Activated CD8-positive, alpha-beta memory T cell treated with anti-CD3 and anti-CD28 coated beads for 4 hours (primary cell): ENCODE measurements at places on chromosomes 7 and 10.

DNA sequence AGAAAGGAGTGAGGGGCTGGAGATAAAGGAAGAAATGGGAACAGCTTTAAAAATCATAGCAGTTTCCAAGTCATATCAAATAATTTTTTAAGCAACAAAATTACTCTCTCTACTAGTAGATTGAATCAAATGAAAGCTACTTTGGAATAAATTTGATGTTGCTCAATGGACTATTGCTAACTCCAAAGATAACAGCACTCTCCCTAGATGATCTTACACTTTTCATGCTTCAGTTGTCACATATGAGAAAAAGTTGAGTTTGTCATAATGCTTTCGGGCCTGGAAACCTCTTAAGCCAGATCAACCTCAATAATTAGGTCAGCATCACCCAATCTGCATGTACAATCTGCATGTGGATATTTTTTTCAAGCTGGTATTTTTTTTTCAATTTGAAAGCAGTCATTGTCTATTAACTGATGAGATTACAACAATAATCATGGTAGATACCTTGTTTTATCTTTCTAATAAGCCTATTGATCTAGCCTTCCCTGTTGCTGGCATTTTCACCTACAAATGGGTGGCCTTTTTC is 31.3 kb downstream of the LIPJ start:
- DNase-seq: no peak

GRCh38 chr10:76559892-76560220 is 1077.8 kb downstream of the KCNMA1 start:
- DNase-seq: no peak

DNA sequence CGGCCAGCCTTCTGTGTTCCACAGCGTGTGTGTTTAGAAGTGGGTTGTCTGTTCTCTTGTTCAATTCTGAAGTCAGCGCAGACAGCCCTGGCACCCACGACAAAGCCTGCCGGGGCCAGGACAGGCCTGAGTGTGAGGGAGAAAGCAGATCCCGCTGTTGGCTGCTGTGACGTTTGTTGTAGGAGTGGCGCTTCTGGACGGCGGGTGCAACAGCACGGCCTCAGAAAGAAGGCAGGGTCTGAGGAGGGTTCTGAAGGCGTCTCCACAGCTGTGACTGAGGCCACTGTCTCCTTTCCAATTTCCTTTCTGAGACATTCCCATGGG is 76.2 kb downstream of the VIPR2 start:
- no peak for DNase-seq

DNA sequence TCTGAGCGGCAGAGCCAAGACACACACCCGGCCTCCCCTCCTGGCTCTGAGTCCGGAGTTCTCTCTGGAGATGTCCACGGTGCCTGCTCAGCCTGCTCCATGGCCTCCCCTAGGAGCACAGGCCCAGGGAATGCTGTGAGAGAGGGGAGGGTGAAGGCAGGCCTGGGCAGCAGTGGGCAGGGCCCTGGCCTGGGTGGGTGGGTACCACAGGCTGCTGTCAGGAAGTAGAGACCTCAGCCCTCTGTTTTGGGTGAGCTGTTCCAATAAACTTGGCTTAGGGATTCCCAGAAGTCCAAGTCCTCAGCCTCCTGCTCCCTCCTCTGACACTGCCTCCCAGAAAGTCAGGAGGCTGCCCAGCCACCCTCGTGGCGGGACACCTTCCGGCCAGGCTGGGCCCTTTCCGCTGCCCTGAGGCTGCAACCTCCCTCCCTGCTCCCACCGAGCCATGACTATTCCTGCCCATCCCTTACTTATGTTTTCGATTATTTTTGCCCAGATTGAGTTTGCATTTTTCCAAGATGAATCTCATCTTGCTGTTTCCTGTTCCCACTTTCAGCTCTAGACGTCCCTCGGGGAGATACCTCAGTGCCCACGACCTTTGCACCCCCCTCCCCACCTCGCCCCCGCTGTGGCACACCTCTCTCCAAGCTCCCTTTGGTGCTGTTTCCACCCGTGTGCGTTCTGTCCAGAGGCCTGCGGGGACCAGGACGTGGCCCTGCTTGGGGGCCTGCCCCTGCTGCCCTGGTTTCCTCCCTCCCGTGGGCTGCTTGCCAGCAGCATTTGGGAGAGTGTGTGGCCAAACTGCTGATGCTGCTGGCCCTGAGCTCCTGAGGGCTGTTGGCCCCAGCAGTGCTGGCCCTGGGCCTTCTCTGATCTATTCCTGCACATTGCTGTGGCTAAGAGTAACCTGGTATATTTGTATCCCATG is 5.8 kb upstream of the POLM start:
- DNase-seq: no peak
